ENCODE measurements at places on chromosomes 5 and 9.

GRCh38 chr9:7782400-7783120 is 17.0 kb downstream of the DMAC1 start:
- DNase-seq, result no peak

- no peak for DNase-seq
These were observed 145.7 kb downstream of the NXNL2 start for GRCh38 chr9:88680505-88681160.

DNA sequence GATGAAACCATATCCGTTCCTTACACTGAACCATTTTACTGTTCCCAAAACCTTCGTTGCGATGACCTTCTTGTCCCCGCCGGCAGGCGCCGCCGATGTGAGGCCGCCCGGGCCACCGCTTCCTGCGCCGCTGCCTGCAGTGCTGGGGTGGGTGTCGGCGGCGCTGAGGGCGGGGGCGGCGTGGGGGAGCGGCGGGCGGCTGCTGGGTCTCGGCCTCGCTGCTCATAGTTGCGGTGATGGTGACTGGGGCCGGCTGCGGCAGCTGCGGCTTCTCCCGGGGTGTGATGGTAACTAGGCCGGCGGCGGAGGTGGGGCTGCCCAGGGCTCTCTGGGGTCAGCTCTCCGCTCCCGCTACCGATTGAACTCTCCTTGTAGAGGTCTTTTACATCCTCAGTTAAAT is 14.1 kb upstream of the OR2S2 start:
- peak; percentile 56 for DNase-seq

- no peak for DNase-seq
These were observed 13.1 kb upstream of the SPINK13 start for GRCh38 chr5:148255456-148255855.

GRCh38 chr5:106185661-106186081 is 1485.1 kb downstream of the EFNA5 start:
- DNase-seq, result no peak

GRCh38 chr9:98610711-98611110 is 98.0 kb downstream of the GABBR2 start:
- DNase-seq, result peak; percentile 15

DNA sequence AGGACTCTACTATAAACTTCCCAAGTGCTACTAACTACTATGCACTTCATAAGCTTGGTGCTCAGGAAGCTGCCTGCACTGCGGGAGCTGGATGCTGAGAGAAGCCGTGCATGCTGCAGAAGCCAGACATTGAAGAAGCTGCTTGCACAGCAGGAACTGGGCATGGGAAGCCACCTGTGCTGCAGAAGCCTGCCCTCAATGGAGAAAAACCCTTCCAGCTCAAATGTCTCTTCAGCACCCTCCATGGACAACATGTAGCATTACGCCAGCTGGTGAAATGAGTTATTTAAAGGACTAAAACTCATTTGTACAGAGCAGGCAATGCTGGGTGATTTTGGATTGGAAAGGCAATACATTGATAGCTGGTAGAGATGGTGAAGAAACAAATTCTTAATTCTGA is 247.2 kb downstream of the KIF4B start:
- peak; percentile 38 for DNase-seq

GRCh38 chr9:14936491-14936890 is 26.3 kb upstream of the FREM1 start:
- DNase-seq, result no peak

GRCh38 chr9:20030671-20031070 is 241.8 kb upstream of the SLC24A2 start:
- DNase-seq, result no peak

DNA sequence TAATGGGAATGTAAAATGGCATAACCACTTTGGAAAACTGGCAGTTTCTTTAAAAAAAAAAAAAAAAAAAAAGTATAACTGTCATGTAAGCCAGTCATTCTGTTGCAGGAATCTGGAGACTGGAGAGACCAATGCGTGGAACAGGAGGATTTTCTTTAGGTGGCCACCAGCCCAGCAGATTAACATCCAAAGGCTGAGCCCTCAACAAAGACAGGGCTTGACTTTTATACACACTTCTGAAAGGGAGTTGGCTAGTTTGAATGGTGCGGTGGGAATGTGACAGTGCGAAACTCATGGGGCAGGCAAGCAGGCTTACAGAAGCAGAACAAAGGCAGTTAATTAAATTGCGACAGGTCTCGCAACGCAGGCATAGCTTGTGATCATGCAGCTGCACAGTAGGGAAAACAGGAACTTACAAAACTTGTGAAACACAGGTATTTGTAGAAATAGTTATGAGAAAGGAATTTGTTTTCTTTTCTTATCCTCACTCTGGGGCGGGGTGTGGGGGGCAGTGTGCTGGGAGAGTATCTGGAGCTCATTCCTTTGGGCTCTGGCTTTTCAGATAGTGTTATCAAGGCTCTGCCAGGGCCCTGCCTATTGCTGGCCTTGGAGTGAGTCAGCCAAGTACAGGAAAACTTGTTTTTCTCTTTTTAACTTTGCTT is 12.0 kb downstream of the UIMC1 start:
- no peak for DNase-seq

GRCh38 chr9:120923620-120924328 is 2.8 kb downstream of the TRAF1 start:
- DNase-seq, result no peak

- no peak for DNase-seq
These were observed 7.5 kb downstream of the RASGRF2 start for GRCh38 chr5:80967500-80968181.

GRCh38 chr9:112013266-112013665 is 116.7 kb downstream of the UGCG start:
- DNase-seq, result peak; percentile 27

GRCh38 chr9:76405868-76406267 is 11.6 kb upstream of the RFK start:
- DNase-seq, result no peak

DNA sequence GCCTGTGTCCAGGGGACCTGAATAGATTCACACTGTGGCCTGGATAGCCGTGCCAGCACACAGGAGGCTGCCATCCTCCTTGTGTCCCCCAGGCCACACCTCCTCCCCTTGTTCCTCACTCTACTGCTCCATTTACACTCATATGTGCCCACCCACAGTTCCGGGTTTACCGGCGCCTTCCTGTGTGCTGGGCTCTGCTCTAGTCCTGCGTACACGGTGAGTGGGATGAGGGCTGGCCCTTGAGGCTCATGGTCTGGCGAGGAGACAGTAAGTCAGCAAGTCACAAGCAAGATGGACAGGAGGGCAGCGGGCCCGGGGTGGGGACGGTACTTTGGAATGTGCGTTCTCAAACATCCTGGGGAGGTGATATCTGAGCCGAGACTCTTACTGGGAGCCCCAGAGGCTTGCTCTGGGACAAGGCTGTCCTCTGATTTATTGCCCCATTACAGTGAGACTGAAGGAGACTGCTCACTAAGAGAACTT is 32.4 kb upstream of the NXNL2 start:
- peak; percentile 67 for DNase-seq

DNA sequence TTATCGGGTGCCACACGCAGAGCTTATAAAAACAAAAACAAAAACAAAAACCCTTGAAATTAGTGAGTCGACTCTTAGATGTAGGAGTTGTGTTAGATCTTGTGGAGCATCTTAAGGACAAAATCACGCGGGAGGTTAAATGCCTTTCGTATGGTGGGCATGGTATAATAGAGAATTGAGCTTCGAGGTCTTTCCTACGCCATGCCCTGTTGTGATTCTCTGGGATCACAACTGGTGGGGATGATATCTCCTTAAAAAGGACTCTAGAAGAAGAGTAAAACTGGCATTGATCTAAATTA is 773 bp upstream of the ELL2 start:
- DNase-seq, result no peak

DNA sequence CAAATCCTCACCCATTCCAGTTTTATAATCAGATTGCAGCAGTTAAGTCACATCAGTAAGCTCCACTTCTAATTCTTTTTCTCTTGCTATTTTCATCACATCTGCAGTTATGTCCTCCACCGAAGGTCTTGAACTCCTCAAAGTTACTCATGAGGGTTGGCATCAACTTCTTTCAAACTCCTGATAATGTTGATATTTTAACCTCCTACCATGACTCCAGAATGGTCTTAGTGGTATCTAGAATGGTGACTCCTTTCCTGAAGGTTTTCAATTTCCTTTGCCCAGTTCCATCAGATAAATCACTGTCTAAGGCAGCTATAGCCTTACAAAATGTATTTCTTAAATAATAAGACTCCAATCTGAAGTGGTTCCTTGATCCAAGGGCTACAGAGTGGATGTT is 53.8 kb upstream of the EDIL3 start:
- no peak for DNase-seq

DNA sequence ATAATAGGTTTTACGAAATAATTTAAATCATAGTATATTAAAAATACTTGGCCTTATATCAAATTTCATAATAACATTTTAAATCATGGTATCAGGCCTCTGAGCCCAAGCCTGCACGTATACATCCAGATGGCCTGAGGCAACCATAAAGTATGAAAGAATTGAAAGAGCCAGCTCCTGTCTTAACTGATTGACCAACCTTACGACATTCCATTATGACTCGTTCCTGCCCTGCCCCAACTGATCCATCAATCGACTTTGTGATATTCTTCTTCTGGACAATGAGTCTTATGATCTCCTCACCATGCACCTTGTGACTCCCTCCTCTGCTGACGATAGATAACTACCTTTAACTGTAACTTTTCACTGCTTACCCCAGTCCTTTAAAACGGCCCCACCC is 545.0 kb downstream of the MTRR start:
- DNase-seq, result no peak

GRCh38 chr5:88144219-88145001 is 124.2 kb downstream of the TMEM161B start:
- peak; percentile 55 for DNase-seq

DNA sequence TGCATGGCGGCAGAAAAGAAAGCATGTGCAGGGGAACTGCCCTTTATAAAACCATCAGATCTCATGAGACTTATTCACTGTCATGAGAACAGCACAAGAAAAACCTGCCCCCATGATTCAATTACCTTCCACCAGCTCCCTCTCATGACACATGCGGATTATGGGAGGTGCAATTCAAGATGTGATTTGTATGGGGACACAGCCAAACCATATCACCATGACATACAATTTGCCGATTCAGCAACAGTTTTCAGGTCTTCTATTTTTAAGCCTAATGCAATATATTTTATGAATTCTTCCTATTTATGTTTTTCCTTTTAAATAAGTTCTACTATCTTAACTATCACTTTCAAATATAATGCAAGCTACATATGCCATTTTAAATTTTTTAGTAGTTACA is 90.8 kb upstream of the CCDC152 start:
- no peak for DNase-seq

- no peak for DNase-seq
These were observed 8.8 kb upstream of the C5orf15 start for GRCh38 chr5:133977161-133977787.

GRCh38 chr5:143605403-143606005 is 202.0 kb upstream of the NR3C1 start:
- DNase-seq, result no peak

- no peak for DNase-seq
These were observed 240.8 kb downstream of the FSTL4 start for GRCh38 chr5:133371371-133372155.
